ENCODE measurements at places on chromosomes 1 and 21. TPM values are rescaled to one million over a fixed set of nuclear protein-coding genes. Genes with fewer than 3 reads are reported as not detected.
A peak's percentile ranks its signal among the peaks of the same experiment; 100 is the strongest.

DNA sequence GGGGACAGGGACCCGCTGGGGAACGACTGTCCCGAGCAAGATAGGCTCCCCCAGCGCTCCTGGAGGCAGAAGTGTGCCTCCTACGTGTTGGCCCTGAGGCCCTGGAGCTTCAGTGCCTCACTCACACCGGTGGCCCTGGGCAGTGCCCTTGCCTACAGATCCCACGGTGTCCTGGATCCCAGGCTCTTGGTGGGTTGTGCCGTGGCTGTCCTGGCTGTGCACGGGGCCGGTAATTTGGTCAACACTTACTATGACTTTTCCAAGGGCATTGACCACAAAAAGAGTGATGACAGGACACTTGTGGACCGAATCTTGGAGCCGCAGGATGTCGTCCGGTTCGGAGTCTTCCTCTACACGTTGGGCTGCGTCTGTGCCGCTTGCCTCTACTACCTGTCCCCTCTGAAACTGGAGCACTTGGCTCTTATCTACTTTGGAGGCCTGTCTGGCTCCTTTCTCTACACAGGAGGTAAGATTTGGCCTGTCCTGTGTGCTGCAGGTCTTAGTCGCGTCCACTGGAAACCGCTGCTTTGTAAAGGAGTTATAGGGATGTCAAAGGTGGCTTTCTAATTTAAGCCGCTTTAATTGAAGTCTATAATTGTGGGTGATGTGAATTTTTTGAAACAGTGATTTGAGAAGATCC, 717 bp downstream of the UBIAD1 start:
- no peak for DNase-seq

- DNase-seq, result no peak
Observed at GRCh38 chr21:46285206-46285661, at the start of gene MCM3AP. Gene MCM3AP (minus strand): TSS chr21:46285611. CDS start chr21:46285286, 325 bp downstream.

The OR2T29 gene
- total RNA-seq, result not detected

The NUAK2 gene
- 2.3 TPM for total RNA-seq

GRCh38 chr1:177172272-177172671, 1.5 kb downstream of the BRINP2 start:
- no peak for DNase-seq

DNA sequence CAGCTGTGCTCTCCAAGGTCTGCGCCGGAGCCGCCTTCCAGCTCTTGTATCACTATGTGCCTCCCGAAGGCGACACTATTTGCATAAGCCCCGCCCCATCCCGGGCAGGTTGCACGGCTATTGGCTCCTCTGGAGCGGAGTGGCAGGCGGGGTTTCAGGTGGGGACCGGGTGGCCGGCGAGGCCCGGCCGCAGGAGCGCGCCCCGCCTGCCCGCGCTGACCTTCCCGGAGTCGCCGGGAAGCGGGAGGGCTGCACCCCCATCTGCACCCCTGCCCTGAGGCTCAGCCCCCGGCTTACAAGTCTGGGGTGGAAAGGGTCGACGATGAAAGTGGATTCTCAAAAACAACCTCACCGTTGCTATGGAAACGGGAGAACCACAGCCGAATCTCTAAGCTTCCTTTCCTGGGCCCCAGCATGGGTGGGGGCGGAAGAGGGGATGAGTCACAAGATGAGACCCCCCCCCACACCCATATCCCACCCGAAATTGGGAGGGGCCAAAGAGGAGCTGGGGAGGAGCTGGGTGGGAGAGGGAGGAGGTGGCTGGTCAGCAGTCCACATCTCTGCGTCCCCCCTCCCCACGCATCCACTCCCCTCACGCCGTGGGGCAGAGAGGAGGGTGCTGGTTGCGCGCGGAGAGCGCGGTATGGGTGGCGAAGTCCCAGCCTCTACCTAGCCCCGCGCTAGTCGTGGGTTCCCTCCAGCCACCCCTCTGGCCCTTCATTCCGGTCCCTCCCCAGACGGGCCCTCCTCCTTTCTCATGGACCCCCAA, at the start of gene HPCAL4:
Gene HPCAL4, minus strand, starts transcription at position 51 of the 769 bp plus-strand sequence. CDS start 6,830 bp downstream, outside the sequence.
- DNase-seq, result peak; percentile 58

The TNFSF18 gene
- 39.4 TPM for total RNA-seq

- DNase-seq, result no peak
Observed at GRCh38 chr1:205656236-205656635, 24.1 kb downstream of the SLC45A3 start.

The ATP5PO gene
- 190 TPM for total RNA-seq

- DNase-seq, result no peak
Observed at GRCh38 chr1:156480016-156480370, 20.6 kb downstream of the MEF2D start.

- DNase-seq, result no peak
Observed at GRCh38 chr1:102186536-102186935, 189.8 kb upstream of the OLFM3 start.

GRCh38 chr1:15110128-15110866, 43.2 kb upstream of the TMEM51 start:
- no peak for DNase-seq

GRCh38 chr1:245598524-245599305, 443.9 kb downstream of the KIF26B start:
- no peak for DNase-seq

DNA sequence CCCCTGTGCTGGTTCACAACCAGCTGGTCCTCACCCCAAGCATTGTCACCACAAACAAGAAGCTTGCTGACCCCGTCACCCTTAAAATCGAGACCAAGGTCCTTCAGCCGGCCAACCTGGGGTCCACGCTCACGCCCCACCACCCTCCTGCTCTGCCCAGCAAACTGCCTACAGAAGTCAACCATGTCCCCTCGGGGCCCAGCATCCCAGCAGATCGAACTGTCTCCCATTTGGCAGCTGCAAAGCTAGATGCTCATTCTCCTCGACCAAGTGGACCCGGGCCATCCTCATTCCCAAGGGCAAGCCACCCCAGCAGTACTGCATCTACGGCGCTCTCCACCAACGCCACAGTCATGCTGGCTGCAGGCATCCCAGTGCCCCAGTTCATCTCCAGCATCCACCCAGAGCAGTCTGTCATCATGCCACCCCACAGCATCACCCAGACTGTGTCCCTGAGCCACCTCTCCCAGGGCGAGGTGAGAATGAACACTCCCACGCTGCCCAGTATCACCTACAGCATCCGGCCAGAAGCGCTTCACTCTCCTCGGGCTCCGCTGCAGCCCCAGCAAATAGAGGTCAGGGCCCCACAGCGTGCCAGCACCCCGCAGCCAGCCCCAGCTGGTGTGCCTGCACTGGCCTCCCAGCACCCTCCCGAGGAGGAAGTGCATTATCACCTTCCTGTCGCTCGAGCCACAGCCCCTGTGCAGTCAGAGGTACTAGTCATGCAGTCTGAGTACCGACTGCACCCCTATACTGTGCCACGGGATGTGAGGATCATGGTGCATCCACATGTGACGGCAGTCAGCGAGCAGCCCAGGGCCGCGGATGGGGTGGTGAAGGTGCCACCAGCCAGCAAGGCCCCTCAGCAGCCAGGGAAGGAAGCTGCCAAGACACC, 40.6 kb downstream of the ZBTB17 start:
- DNase-seq, result no peak

GRCh38 chr1:196590012-196590708, 18.1 kb downstream of the KCNT2 start:
- DNase-seq, result no peak

DNA sequence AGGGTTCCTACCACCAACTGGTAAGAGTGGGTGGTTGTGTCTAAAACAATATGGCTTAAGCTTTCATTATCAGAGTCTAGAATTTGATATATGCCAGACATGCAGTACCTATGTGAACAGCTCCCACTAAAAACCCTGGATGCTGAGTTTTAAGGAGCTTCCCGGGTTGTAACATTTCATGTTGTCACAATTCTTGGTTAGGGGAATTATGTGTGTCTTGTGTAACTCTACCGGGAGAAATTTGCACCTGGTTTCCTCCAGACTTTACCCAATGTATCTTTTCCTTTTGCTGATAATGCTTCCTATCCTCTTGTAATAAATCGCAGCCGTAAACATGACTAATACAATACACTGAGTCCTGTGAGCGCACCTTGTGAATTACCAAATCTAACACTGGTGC, 48.3 kb downstream of the ARID4B start:
- DNase-seq, result no peak

GRCh38 chr1:101723415-101723814, 273.3 kb downstream of the OLFM3 start:
- no peak for DNase-seq

DNA sequence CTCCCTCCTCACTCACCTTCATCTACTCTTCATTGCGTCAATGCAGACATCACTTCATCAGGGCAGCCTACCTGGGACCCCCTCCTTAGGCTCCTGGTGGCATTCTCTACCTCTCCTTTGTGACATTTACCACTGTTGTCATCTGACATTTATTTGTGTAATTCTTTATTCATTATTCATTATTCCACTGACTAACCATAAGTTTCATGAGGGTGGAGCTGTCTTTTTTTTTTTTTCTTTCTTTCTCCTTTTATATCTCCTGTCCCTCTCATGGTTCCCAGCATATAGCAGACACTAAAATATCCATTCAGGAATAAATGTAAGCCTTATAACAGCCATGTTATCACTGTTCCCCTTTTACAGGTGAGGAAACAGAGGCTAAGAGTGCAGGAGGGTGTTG, 126.8 kb downstream of the KAZN start:
- no peak for DNase-seq

The CYP2J2 gene
- 0.27 TPM for total RNA-seq

- no peak for DNase-seq
Observed at GRCh38 chr1:112689196-112689841, 14.9 kb downstream of the MOV10 start.

The ACTA1 gene
- total RNA-seq, result 0.22 TPM

The UBE2U gene
- not detected for total RNA-seq

DNA sequence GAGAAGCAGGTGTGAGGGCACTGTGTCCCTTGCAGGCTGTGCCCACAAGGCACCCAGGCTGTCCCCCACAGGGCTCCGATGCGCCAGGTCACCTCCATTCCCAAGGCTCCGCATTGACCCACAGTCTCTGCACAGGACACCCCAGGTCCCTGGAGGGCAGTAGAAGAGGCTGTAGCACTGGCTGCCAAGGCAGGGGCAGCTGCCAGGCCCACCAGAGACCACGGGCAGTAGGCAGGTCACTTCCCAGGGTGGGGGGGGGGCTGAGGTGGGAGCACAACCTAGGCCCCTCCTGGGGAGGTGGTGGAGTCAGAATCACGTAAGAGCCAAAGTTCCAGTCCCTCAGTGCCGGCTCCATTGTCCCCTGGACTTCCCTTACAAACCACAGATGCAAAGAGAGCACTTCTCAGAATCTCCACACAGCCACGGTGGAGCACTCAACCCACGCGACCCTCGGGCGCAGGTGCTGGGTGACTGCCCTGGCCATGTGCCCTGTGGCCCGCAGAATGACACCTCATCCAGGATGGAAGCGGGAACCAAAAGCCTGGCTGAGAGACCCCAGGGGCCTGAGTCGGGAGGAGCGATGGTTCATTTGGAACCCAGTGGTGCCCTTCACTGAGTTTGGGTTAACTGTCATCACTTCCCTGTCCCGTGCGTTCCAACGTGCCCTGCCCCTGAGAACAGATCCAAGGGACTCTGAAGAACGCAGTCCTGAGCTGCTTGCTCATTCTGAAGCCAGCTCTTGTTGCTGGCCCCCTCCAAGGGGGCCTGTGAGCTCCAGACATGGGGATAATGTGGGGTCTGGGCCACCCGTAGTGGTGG, 69.7 kb upstream of the PDE9A start:
- DNase-seq, result no peak

- no peak for DNase-seq
Observed at GRCh38 chr1:115076384-115076915, 12.9 kb downstream of the TSPAN2 start.

- DNase-seq, result no peak
Observed at GRCh38 chr1:59401581-59401980, 104.7 kb downstream of the FGGY start.

- no peak for DNase-seq
Observed at GRCh38 chr1:14757286-14757625, 158.8 kb downstream of the KAZN start.

The RNU1-4 gene
- 1,319 TPM for total RNA-seq

The PTPRU gene
- total RNA-seq, result 2.6 TPM

DNA sequence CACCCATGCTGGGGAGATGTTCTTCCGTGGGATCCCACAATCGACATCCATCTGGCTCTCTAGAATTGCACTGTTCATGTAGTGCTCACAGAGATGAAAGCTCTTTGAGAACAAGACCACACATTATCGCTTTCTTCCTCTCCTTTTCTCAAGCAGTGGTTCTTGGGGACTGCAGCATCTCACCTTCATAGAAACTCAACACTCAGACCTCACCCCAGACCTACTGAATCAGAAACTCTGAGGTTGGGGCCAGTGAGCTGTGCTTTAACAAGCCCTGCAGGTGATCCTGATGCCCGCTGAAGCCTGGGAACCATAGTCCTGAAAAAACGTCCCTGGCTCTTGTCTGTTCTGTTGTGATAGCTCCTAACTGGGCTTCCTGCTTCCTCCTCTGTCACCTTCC, 251.3 kb upstream of the FGGY start:
- no peak for DNase-seq

DNA sequence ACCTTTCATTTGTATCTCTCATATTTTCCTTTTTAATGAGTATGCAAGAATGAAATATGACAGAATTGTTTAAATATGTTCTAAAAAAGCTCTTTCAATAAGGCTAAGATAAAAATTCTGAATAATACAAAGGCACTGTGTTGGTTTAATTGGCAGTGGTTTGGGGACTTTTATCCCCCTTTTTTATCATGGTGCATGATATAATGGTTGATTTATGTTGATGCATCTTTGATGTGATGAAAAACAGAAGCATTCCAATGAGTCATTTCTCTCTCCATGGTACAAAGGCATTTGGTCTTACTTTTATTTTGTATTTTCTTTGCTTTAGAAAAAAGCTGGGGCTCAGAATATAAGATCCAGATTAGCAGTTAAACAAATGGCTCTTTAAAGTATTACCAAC, 127.2 kb upstream of the GREM2 start:
- DNase-seq, result no peak

DNA sequence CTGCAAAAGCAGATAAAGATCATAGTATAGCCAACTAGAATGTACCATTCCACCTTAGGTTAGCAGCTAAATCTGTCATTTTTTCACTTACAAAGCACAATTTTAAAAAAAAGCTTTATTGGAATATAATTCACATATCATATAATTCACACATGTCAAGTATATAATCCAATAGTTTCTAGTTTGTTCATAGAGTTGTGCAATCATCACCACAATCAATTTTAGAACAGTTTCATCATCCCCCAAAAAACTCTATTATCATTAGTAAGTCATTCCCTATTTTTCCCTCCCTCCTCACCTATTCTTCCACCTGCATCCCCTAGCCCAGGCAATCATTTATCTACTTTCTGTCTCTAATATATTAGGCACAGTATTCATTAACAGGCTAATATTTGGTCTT, 32.0 kb upstream of the INSL5 start:
- no peak for DNase-seq

Data from endothelial cell of umbilical vein (primary cell).